ENCODE measurements at places on chromosomes 1 and 21. TPM values are rescaled to one million over a fixed set of nuclear protein-coding genes. Genes with fewer than 3 reads are reported as not detected.

DNA sequence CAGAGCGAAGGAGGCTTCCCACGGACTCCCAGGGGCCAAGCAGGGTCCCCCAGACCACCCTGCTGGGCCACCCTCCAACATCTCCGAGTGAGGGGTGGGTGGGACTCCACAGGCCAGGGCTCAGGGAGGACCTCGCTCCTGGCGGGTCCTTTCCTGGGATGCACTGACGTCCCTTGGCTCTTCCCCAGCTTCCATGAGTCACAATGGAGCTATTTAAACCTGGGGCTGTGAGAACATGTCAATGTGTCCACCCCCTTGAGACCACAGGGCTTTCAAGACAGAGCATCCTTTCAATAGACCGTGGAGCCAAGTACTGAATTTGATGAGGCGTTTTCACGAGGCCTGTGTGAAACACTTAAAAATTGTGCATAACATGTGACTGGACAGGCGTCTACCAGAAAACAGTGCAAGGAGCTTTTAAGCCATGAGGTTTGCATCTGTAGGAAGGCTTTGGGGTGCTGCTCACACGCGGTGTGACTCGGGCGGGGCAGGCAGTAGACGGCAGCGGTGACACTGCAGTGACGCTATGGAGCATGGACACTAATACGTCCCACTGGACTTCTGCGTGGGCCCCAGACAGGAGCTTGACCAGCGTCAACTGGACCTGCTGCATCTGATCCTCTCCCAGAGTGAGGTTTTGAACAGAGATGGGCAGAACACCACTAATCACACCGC, 24.1 kb upstream of the NPHP4 start:
- no peak for DNase-seq

DNA sequence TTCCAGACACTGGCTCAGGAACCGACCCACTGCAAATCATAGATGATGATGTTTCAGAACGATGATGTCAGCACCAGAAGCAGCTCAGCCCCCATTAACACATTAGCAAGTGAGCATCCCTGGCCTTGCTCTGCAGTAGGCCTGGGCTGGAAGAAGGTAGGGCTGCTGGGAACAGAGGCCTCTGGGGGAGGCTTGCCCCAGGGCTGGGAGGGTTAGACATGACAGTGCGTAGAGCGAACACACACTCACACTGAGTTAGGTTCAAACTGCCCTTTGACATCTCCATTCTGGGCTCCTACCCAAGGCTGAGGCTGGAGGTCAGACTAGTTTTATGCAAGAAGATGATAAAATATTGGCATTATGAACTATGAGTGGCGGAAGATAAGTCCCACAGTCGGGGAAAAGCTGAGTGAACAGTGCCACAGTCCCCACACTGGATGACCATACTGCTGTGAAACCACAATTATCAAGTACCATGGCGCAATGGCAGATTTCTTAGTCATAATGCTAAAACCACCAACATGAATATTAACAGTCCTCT, 91.1 kb downstream of the DMRTB1 start:
- no peak for DNase-seq

DNA sequence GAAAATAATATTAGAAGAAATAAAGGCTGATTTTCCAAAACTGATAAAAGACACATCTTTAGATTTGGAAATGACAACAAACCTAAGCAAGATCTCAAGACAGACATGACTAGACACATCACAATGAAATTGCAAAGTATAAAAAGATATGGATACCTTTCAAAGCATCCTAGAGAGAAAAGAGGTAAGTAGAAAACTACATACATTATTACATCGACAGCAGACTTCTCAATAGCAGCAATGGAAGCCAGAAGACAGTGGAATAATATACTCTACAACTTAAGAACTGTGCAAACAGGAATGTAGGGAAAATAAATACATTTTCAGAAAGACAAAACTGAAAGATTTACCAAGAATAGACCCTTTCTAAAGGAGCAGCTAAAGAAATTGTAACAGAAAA, 50.2 kb downstream of the DENND1B start:
- no peak for DNase-seq

DNA sequence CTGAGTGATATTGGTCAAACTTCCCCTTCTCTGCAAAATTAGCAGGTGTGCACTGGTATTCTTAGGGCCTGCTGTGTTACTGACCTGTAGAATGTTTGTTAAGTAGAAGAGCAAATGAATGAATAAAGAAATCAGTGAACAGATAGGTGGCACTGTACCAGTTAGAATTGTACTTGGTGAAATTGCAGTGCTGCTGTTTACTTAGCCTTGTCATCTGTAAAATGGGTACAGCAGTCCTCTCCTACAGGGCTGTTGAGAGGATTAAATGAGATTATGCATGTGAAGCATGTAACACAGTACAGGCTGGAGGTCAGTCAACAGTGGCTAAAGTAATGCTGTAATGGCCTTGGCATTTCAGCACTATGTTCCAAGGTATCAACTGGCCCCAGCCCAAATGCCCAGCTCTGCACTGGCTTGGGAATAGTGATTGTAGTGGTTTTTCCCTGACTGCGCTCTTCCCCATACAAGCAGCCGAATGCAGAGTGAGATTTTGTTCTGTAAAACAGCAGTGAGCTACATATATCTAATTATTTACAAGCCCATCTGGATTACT, 10.5 kb downstream of the VANGL1 start:
- no peak for DNase-seq

DNA sequence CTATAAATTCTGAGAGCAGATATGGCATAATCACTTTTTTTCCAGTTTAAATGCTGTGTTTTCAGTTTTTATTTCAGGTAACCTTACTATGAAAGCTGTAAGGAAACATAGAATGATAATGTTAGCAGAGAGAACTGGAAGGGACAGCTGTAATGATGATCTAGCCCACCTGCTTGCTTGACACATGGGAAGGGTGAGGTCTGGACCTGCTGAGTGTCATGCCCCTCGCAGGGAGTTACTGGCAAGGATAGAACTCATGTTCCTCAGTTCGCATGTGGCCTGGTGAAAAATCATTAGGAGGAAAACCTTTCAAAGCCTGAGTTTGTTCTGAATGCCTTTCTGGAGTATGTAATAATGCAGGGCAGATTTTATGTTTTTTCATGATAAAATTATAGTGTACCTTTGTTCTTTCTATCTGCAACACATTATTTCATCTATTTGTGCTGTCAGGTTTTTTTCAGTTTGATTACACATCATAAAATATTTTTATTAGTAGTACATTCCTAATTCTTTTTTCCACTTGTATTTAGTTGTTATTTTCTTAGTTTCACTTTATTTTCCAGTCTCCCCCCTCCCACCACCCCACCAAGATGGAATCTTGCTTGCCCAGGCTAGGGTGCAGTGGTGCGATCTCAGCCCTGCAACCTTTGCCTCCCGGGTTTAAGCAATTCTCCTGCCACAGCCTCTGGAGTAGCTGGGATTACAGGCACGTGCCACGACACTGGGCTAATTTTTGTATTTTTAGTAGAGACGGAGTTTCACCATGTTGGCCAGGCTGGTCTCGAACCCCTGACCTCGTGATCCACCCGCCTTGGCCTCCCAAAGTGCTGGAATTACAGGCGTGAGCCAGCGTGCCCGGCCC, 8.0 kb downstream of the DDI2 start:
- no peak for DNase-seq

GRCh38 chr21:37445228-37445627, 78.7 kb downstream of the DYRK1A start:
- DNase-seq: no peak

The ZZZ3 gene
- 52.8 TPM for total RNA-seq

The RNF223 gene
- total RNA-seq: not detected

The MROH7 gene
- not detected for total RNA-seq

The KLHL21 gene
- 34.4 TPM for total RNA-seq

Data from CD4-positive, CD25-positive, alpha-beta regulatory T cell (primary cell).